ENCODE measurements at places on chromosomes 16 and 17.

DNA sequence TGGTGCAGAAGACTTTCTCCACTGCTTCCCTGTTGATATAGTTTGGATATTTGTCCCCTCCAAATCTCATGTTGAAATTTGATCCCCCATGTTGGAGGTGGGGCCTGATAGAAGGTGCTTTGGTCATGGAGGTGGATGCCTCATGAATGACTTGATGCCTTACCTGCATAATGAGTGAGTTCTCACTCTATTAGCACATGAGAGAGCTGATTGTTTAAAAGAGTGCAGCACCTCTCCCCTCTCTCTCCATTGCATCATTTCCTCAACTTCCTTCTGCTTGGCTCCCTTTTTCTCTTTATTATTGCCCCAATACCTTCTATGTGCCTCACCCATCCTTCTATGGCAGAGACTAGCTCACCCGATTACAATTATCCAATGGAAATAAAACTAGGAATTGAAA lies 90.8 kb upstream of the COX10 start:
- no peak for DNase-seq

DNA sequence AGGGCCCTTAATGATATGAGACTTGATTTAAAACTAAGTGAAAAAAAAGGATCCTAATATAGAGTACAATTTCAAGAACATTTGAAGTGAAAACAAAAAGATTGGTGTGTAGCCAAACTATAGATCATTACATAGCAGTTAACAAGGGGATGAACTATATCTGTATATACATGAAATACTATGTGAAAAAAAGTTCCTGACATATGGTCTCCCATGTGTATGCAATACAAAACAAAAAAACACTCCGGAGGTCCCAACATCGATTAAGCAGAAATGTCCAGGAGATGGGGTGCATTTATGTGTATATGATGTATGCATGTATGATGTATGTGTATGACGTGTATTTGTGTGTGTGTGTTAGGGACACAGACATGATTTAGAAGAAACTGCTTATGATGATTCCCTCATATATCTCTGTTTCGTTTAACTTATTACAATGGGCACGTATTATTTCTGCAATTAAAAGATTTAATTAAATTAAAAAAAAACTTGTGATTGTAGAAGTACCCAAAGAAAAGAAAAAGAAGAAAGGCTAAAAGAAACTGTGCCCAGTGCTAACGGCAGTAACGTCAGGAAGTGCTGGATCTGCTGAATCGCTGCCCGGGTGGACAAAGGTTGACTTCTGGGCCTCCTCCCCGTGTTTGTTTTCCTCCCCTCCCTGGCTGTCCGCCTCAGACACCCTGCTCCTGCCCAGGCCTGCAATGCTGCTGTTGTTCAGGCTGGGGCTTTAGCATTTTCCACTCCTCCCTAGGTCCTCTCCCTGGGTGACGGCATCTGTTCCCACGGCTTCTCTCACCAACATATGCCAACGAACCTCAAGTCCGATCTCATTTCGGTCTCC lies 36.9 kb downstream of the TBX4 start:
- DNase-seq, result peak; percentile 94

GRCh38 chr16:62408760-62409159 lies 372.5 kb upstream of the CDH8 start:
- no peak for DNase-seq

- DNase-seq, result no peak
Observed at GRCh38 chr17:72333570-72333969, 212.8 kb downstream of the SOX9 start.

DNA sequence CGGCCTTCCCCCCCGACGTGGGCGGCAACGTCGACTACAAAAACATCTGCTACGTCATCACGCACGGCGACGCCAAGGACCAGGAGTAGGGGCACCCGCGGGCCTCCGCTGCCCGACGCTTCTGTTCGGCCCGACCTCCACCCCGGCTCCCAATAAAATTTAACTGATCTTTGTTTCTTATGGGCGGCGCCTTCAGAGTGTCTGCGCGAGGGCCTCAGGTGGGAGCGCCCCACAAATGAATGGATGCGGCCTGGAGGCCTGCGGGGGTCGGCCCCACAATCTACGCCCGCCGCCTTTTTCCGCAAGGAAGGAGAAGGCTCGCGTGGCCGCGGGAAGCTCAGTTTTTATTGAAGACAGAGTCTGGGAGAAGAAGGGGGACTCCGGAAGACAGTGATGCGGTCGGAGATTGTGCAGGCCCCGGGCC lies 3.2 kb downstream of the MYL11 start:
- peak; percentile 87 for DNase-seq

Measured in right lobe of liver (tissue), 6 donors.